ENCODE measurements at places on chromosomes 1 and 21.

GRCh38 chr21:43333298-43334062 lies 93.5 kb downstream of the SIK1 start:
- DNase-seq: no peak

DNA sequence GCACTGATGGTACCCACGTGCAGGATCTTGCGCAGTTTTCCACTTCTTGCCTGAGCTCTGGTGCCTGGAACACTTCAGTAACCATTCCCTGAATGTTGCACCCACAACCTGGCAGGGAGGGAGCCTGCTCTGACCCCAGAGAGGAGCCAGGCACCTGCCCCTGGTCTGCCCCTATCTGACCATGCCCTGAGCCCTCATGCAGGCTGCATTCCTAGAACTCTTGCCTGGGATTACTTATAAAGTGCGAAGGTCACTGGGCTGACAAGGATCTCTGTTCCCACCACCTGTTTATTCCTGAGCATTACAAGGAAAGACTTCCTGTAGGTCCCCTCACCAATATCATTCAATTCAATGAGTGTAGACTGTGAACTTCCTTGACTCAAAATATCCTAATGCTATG lies 191.9 kb upstream of the FMN2 start:
- DNase-seq: no peak

- DNase-seq: no peak
Measured at GRCh38 chr1:109657970-109658369, 2.1 kb downstream of the GSTM4 start.

- DNase-seq: no peak
Measured at GRCh38 chr1:109298666-109299557, 7.9 kb downstream of the MYBPHL start.

- peak; percentile 38 for DNase-seq
Measured at GRCh38 chr1:185636848-185637247, 97.3 kb upstream of the HMCN1 start.

- DNase-seq: no peak
Measured at GRCh38 chr1:45216200-45216541, 9.8 kb upstream of the ZSWIM5 start.

GRCh38 chr1:231919239-231919885 lies 292.8 kb downstream of the DISC1 start:
- no peak for DNase-seq

DNA sequence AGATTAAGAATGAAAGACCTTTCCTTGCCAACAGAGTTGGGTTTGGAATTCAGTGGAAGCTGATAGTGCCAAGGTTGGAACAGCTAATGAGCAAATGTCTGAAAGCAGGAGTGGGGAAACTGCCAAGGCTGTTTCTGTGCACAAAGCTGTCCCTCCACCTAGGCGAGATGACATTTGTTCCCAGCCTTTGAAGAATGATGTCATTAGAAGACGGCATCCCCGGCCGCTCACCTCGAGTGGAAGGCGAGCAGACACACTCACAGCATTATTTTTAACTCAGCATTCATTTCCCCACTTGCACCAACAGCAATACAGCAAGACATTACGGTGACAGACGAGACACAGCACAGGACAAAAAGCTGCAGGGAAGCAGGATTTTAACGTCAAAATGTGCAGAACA lies 463.9 kb downstream of the PCP4 start:
- DNase-seq: no peak

DNA sequence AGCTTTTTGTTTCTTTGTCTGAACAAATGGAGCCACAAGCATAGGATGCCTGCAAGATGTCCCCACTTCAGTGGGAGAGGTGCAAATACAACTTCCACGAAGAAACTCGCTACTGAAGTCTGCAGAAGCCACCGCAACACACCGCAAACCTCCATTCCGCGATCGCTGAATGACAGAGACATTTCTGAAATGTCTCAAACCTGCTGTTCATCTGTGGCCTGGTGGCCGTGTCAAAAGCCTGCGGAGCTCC lies 1.0 kb downstream of the TP53BP2 start:
- no peak for DNase-seq

DNA sequence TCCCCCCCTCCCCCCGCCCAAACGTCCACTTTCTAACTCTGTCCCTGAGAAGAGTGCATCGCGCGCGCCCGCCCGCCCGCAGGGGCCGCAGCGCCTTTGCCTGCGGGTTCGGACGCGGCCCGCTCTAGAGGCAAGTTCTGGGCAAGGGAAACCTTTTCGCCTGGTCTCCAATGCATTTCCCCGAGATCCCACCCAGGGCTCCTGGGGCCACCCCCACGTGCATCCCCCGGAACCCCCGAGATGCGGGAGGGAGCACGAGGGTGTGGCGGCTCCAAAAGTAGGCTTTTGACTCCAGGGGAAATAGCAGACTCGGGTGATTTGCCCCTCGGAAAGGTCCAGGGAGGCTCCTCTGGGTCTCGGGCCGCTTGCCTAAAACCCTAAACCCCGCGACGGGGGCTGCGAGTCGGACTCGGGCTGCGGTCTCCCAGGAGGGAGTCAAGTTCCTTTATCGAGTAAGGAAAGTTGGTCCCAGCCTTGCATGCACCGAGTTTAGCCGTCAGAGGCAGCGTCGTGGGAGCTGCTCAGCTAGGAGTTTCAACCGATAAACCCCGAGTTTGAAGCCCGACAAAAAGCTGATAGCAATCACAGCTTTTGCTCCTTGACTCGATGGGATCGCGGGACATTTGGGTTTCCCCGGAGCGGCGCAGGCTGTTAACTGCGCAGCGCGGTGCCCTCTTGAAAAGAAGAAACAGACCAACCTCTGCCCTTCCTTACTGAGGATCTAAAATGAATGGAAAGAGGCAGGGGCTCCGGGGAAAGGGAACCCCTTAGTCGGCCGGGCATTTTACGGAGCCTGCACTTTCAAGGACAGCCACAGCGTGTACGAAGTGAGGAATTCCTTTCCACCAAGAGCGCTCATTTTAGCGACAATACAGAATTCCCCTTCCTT lies 158.1 kb downstream of the RUNX1 start:
- DNase-seq: peak; percentile 28

DNA sequence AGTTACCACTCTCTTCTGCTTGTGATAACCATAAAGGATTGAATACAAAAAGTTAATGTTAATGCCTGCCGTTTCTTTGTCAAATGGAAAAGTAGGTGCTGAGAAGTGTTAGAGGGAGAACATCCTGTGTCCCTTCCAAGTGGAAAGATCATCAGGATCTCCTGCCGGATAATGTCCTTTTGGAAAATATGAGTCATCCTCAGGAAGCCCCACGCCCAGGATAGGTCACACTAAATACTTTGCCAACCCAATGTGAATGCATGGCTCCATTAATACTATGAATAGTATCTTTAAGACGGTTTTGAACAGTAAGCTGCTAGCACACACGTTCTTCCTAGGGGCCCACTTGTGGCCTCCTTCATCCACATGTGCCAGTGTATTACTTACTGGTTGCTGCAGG lies 279.5 kb downstream of the ZNF326 start:
- DNase-seq: no peak

DNA sequence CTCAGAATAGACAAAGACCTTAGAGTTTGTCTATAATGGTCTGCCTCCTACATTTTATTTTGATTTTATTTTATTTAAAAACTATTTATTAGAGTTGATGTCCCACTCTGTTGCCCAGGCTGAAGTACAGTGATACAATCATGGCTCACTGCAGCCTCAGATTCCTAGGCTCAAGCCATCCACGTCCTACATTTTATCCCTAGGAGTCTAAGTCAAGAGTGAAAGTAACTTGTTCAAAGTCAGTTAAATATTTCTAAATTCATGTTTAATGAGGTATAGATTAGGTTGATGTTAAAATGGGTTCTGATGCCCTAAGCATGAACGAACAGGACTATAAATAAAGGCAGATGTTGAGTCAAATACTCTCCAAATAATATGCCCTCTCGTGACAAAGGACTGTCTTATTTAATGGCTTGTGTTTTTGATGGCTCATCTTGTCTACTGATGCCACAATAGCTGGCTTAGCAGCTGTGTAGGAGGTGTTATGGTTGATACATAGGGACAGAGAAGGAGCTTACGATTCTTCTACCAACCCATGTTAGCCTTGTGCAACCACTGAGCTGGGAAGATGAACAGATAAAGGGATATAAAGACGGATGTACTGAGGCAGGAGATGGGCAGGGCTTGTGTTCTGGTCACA lies 66.0 kb upstream of the CR1L start:
- no peak for DNase-seq

GRCh38 chr1:45892068-45892785 lies 88.8 kb downstream of the MAST2 start:
- no peak for DNase-seq

- no peak for DNase-seq
Measured at GRCh38 chr1:112141923-112142322, 152.5 kb upstream of the KCND3 start.

DNA sequence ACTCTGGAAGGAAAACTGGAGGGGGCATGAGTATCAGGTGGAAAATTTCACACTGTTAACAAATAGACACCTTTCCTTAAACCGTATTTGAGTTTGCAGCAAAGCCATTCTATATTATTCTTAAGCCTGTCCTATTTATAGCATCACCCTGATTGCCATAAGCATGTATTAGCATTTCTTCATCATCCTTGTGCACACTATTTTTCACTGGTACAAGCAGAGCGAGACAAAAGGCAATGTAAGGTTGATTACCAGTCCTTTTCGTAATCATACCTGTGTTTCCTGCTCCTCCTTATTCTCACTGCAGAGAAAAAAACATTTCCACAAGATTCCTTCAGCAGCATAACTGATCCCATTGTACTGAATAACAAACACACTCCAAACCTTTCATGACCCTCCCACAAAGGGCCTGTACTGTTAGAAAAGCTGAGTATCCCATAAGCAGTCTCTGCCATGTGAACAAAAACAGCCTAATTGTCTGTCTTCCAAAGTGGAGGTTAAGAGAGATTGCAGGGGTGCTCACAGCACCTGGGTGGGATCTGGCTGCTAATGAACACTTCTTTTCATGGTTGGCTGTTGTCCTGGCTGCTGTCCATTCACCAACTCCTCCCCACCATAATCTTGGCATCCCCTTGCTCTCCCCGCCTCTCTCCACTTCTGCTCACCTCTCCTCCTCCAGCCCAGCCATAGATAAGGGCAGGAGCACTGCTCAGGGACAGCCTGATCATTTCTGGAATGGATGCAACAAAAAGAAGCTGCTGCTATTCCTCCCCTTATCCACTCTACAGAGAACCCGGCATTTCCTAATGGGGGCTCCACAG lies 30.4 kb downstream of the VTCN1 start:
- DNase-seq: no peak

GRCh38 chr1:20058531-20058930 lies 11.5 kb upstream of the PLA2G5 start:
- DNase-seq: no peak

GRCh38 chr21:41868062-41868710 lies 11.0 kb downstream of the PRDM15 start:
- no peak for DNase-seq

DNA sequence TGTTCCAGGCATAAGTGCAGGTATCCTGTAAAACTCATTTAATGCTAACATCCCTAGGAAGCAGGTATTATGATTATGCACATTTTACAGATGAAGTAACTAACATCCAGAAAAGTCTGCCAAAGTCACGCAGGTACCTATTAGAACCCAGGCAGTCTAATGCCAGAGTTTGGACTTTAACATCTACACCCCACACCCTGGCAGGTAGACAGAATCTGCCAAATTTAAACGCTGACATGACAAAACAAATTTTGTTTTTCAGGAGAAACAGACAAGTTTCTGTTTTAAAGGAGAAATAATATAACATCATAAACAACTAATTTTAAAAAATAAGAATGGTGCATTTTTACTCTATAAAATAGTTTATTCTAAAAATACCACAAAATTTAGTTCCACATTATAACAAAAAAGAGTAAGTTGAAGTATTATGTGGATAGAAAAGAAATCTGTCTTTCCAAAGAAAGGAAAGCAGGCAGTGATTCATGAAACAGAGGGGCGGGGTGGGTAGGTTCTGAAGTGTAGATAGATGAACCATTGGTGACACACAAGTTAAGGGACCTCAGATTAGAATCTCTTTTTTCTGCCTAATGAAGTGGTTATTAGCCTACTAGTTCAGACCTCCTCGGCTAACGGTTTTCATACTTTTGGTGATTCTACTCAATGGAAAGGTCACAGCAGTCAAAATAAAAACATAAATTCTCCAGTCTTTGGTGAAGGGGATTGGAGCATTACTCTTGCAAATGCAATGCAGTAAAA lies 1.7 kb downstream of the ASPM start:
- no peak for DNase-seq

DNA sequence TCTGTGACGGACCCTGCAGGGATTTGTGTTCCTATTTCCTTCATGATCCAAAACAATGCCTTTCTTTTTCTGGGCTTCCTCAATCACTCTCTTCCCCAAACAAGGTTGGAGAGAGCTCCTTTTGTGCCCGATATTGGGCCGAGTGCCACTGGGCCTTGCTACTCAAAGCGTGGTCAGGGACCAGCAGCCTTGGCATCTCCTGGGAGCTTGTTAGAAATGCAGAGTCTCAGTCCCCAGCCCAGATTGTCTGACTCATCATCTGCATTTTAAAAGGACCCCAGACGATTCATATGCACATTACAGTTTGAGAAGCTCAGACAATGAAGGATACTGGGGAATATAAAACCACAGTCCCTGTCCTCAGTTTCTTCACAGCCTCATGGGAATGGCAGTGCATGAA lies 19.9 kb downstream of the ADORA1 start:
- no peak for DNase-seq

DNA sequence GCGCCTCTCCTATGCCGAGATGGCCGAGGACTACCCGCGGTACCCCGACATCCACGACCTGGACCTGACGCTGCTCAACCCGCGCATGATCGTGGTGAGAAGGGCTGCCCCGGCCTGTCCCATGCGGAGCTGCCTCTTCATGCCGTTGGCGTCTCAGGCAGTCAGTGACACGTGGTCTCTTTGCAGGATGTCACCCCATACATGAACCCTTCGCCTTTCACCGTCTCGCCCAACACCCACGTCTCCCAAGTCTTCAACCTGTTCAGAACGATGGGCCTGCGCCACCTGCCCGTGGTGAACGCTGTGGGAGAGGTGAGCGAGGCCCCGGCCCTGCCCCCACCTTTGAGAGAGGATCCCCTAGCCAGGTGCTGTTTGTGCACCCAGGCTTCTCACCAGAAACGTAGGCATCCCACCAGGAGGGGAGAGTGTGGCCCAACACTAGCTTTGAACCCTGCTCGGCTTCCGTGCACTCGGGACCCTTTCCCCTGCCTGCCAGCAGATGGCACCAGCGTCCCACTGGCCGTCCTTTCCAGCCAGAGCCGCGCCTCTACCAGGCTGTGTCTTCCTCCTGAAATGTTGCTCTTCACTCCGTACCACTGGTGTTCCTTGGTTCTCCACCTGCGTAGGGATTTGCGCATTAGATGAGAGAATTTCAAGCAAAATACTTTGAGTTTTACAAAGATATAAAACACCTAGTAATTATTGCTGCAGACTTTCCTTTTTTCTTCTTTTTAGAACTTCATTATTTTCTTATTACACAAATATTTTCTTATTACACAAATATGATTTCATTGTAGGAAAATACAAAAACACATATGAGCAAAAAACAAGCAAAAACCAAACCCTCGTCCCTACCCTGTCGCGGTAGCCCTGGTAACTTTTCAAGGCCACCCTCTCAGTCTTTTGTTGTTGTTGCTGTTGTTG lies 9.0 kb downstream of the NPPA start:
- DNase-seq: peak; percentile 36

Data from AML-193 (cell line).